H1 (cell line): ENCODE measurements at places on chromosomes 6 and 20. TPM values are rescaled to one million over a fixed set of nuclear protein-coding genes. Genes with fewer than 3 reads are reported as not detected.

DNA sequence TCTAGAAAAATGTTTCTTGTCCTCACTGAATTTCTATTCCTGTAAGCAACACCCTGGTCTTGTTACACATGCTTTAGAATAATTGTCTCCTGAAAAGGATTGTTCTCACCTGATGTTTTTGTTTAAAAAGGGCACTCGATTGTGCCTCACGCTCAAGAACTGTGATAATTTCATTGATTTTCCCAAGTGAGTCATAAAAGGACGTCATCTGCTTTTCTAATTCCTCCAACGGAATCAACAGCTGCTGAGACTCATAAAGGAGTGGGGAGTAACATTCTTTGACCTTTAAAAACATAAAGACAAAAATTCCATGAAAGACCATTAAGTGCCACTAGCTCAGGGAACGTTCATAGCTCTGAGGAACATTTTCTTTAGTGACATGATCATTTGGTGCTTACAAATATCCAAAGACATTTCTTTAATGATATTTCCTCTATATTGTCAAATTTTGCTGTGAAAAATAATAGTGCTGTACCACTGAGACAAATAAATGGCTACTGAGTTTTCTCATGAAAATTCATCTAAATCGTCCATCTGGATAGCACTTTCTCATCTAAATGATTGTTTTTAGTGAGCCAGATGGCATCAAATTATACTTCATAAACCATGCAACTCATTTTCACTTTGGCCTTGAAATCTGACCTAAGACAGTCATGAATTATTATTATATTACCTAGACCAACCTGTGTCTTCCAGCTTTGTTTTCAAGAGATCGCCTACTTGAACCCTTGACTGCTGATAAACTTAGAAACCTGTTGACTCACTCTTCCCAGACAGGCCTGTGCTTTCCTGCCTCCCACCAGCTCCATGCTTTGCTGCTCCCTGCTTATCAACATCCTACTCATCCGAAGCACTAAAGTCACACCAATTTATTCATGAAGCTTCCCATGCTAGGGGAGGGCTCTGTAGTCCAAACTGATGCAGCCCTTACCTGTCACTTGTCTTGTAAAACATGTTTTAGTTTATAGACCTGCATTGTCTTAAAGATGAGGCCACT, 178.2 kb downstream of the SYNE1 start:
- H3K4me1 ChIP-seq = no peaks in the 10 kb centered on the region
- no peaks in the 10 kb centered on the region for H3K27me3 ChIP-seq
- H3K4me3 ChIP-seq = no peak overlapping the region

TSPO2 gene
- not detected in 2 replicates for total RNA-seq

GRCh38 chr20:17835240-17835933, 133.2 kb downstream of the SNX5 start:
- peaks cover 15% of the 10 kb centered on the region; the same call in 1 of the 2 replicates for H3K4me1 ChIP-seq
- no peak overlapping the region for H3K4me3 ChIP-seq
- H3K36me3 ChIP-seq = no peaks in the 10 kb centered on the region
- no peak overlapping the region for H3K27ac ChIP-seq

- no peaks in the 10 kb centered on the region for H3K36me3 ChIP-seq
- no peak overlapping the region for H3K4me3 ChIP-seq
- H3K27ac ChIP-seq = no peak overlapping the region
- H3K4me1 ChIP-seq = peaks cover 4% of the 10 kb centered on the region
Measured at GRCh38 chr20:20198011-20198410, 145.7 kb downstream of the CFAP61 start.

FAM209A gene
- not detected in 2 replicates for total RNA-seq

DNA sequence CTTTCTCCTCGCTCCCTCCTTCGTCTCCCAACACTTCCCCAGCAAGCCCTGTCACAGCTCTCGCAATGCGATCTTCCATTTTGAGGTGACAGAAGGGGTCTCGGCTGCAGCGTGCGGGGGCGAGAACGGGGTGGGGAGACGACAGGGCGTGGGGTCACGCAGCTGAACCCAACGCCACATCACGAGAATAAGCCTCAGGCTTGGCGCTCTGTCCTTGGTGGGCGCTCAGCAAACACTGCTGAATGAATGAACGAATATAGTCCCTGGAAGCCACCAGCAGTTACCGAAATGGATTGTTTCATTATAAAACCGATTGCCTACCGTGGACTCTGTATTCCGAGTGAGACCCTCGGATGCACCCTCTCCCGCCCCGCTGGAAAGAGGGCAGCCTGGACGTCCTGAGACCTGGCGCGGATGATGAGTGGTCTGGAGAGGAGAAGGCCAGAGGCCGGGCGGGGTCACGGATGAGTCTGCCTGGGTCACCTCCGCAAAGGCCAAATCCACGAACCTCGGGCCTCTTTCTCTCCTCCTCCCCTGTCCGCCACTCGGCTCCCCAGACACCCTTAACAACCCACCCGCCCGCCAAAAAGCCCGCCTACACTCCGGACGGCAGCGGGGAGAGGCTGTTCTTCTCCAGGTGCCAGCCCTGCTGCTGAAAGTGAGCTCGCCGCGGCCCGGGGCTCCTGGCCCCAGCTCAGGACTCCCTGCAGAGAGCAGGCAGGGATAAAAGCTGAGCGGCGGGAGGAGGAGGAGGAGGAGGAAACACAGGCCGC, 3.7 kb downstream of the NRN1 start:
- no peak overlapping the region for H3K27ac ChIP-seq
- H3K4me1 ChIP-seq = peaks cover 63% of the 10 kb centered on the region
- H3K27me3 ChIP-seq = peaks cover 75% of the 10 kb centered on the region
- H3K4me3 ChIP-seq = peak overlapping the region; percentile 50
- no peaks in the 10 kb centered on the region for H3K36me3 ChIP-seq
- DNase-seq = no peak

COL12A1 gene
- total RNA-seq = 4.7 TPM in 2 replicates

GRCh38 chr6:160510199-160510598, 153.9 kb downstream of the LPA start:
- H3K36me3 ChIP-seq = no peaks in the 10 kb centered on the region
- no peak overlapping the region for H3K27ac ChIP-seq
- no peak for DNase-seq
- no peak overlapping the region for H3K4me3 ChIP-seq

SPDEF gene
- total RNA-seq = 0.15 TPM in 1 of 2 replicates, not detected in the other
